ENCODE measurements at places on chromosomes 5 and 9.

- no peak for DNase-seq
Observed at GRCh38 chr5:178612299-178612698, 14.6 kb downstream of the CLK4 start.

- peak; percentile 89 for DNase-seq
Observed at GRCh38 chr9:131728961-131729360, 10.9 kb downstream of the RAPGEF1 start.

DNA sequence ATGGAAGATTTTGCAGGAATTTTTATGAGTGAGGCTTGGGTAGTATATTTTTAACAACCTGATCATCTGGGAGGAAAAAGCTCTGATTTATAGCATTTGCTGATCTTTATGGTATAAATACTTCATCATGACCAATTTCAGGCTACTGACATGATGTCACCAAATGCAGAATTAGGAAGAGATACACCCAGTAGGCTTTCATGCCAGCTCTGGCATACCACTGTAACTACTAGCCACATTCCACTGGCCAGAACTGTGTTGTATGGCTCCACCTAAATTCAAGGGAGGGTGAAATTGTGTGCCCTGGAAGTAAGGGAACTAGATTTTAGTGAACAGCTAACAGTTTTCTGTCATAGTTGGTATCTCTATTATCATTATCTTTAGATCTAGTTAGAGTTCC is 17.6 kb downstream of the AP3S1 start:
- DNase-seq: no peak

- no peak for DNase-seq
Observed at GRCh38 chr9:130448771-130449603, 4.2 kb downstream of the ASS1 start.

- no peak for DNase-seq
Observed at GRCh38 chr9:135489188-135489906, 9.8 kb downstream of the PPP1R26 start.

GRCh38 chr9:114065304-114065703 is 12.8 kb downstream of the AMBP start:
- no peak for DNase-seq

GRCh38 chr9:76116913-76117312 is 226.4 kb downstream of the PCSK5 start:
- DNase-seq: no peak

DNA sequence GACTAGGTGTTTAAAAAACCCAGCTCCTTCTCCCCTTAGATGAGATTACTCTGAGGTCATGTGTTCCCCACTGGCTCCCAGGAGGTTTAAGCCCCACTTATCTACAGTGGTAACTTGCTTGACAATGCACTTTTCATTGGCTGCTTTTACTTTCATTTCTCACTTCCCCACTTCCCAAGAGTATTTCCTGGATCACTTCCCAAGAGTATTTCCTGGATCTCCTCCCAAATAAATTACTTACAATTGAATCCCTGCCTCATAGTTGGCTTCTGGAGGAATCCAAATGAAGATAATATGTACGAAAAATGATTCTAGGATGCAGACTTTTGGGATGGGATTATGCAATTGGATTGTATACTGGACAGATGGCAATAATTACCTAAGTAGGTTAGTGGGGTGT is 47.1 kb upstream of the CHSY3 start:
- DNase-seq: no peak

GRCh38 chr5:154397652-154398406 is 48.0 kb upstream of the SAP30L start:
- DNase-seq: no peak

DNA sequence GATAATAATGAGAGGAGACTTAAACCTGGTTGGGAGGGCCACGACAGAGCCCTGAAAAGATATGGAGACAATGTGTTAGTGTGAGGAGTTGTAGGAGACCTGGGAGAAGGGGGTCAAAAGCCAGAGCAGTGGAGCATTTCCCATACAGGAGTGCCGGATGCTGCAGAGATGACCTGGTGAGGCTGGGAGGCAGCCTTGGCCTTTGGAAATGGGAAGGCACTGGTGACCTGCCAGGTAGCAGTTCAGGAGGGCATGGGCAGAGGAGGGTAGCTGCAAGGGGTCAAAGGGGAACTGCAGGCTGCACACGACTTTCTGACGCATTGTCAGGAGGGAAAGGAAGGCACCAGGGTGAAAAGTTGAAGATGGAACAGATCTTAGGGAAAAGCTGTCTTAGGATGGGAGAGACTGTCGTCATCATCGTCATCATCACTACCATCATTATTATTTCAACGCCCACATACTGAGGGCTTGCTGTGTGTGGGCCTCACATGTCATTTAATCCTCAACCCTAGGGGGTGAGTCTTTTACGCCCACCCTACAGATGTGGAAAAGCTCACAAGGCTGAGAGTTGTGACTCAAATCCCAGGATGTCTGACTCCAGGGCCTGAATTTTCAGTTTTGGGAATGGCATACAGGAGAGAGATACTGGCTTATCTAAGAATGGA is 13.3 kb downstream of the ARAP3 start:
- no peak for DNase-seq

- no peak for DNase-seq
Observed at GRCh38 chr5:137438932-137439331, 60.2 kb downstream of the SPOCK1 start.

- DNase-seq: no peak
Observed at GRCh38 chr9:83307066-83307724, 231.0 kb downstream of the FRMD3 start.

GRCh38 chr5:97133101-97133500 is 9.3 kb downstream of the LIX1 start:
- no peak for DNase-seq

- DNase-seq: no peak
Observed at GRCh38 chr5:158514319-158514985, 585.3 kb downstream of the EBF1 start.

DNA sequence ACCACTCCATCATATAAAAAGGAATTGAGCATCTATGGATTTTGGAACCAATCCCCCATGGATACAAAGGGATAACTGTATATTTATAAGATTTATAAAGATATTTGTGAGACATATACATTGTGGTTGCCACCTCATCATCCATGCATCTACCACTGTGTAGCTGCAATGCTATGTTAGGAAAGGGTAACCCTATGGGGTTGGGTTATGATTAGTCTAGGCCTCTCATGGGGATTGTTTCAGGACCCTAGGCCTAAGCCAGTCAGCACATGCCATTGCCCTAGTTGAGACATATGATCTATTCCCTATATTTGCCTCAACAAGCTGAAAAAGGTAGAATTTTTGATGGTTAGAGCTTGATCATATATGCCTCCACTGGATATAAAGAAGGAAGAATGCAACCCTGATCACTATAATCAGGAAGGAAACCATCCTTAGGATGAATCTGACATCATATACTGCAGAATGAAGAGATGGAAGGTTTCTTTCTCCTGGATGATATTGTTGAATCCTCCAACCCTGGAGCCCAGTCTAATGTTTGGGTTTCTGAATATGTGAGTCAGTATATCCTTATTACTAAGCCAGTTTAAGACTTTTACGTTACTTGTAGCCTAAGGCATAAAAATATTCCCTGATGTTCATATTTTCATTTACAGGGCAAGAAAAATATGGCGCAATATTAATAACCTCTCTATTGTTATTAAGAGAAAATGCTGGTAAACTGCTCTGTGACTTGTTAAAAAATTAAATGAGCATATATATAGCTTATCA is 94.2 kb downstream of the ADAMTS19 start:
- DNase-seq: no peak

- no peak for DNase-seq
Observed at GRCh38 chr9:38724754-38725153, 4.8 kb upstream of the FAM240B start.

DNA sequence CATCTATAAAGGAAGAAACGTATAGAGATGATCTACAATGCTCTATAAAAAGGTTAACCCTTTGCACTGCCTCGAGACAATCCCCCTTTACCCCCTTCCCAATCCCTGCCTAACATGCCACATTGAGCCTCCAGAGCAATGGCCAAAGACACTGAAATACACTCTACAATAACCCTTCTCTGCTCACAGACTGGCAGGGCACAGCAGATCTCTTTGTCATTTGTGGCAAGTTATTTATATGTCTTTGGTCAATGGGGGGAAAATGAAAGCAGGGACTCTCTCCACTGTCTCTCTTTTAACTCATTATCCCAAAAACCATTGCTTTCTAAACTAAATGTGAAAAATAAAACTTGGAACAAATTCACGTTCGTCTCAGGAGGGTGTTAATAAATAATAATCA is 51.7 kb downstream of the PTCH1 start:
- DNase-seq: no peak

DNA sequence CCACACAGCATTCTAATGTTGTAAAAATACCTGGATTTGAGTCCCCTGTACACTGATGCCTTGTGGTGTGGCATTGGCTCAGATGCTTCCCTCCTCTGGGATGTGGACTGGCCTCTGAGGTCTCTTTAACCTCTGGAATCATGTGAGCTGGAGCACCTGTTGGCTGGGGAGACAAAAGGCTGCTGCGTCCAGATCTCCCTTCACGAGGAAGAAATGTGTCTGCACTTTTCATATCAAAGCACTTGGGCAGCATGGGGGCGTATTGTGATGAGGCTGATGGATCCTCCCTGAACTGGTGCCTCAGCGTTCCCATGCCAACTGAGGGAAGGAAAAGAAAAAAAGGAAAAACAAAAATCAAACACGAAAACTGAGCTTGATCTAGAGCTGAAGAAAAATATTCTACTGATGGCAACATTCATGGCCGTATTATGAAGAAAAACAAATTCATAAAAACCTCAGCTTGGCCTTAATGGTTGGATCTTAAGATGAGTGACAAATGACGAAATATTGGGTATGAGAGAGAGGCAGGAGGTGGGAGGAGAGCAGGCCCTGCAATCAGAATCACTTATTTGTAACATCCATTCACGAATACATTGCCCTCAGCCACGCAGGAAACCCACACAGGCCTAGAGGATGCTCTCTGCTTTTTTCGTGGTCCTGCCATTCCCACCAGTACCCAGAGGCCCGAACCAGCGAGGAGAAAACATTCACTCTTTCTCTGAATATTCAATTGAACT is 26.2 kb downstream of the GRIA1 start:
- DNase-seq: no peak
